ENCODE measurements at places on chromosomes 7 and 10.

DNA sequence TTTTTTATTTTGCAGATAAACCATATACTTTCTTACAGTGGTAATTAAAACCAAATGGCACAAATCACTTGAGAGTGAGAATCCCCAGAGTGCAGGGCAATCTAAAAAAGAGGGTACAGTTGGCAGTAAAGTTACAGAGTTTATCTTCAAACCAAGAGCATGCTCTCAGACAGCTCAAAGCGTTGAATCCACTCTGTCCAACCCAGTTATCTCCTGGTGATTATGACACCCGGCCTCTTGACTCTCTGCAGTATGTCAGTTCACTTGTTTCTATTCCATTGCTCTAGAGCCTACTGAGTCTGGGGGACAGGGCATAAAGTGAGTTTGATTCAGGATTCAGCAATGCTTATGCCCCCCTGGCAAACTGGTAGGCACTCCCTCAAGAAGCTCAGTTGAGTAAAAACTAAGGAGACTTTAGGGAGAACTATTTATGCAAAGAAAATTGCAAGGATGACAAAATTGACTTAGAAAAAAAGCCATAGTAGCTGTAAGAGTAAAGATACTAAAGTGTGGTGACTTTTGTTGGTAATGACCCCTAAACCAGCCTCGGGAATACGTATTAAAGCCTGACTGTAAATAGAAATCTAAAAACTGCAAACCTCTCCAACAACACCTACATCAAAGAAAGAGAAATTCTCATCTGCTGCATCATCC, 55.5 kb downstream of the COL1A2 start:
- DNase-seq, result no peak

- DNase-seq, result no peak
Measured at GRCh38 chr7:30934225-30934624, 22.6 kb downstream of the AQP1 start.

GRCh38 chr10:46328853-46329689, 42.3 kb downstream of the ANTXRL start:
- no peak for DNase-seq

- no peak for DNase-seq
Measured at GRCh38 chr10:26728957-26729356, 31.5 kb downstream of the PDSS1 start.

GRCh38 chr7:21844742-21845141, 101.0 kb downstream of the CDCA7L start:
- no peak for DNase-seq

DNA sequence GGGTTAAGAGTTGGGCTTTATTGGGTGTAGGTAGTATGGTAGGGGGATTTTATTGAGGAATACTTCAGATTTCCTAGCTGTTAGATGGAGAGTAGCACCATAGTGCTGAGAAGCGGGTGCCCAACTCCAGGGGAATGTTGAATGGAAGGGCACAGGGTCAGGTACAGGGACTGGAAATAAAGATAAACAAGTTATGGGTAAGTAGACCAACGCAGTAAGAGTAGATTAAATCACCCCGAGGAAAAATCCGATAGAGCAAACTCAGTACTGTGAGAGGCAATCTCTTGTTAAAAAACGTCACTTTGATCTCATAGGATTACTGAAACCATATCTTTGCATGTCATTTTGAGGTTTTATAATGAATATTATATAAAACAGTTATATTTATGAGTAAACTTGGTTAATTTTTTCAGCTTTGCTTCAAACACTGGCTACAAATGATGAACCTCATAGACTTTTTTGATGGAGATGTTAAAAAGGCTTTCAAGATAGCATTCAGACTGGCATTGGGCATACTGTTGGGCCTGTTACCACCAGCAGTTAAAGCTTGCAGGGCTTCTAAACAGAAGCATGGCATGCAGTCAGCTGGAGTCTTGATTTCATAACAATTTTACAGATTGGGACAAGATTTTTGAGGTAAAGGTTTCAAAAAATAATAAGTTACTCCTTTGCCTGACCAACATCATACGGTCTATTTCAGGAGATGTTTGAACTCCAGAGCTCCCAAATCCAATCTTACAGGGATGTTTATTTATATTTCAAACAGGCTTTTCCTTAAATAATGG, 7.1 kb downstream of the AHR start:
- DNase-seq, result no peak

DNA sequence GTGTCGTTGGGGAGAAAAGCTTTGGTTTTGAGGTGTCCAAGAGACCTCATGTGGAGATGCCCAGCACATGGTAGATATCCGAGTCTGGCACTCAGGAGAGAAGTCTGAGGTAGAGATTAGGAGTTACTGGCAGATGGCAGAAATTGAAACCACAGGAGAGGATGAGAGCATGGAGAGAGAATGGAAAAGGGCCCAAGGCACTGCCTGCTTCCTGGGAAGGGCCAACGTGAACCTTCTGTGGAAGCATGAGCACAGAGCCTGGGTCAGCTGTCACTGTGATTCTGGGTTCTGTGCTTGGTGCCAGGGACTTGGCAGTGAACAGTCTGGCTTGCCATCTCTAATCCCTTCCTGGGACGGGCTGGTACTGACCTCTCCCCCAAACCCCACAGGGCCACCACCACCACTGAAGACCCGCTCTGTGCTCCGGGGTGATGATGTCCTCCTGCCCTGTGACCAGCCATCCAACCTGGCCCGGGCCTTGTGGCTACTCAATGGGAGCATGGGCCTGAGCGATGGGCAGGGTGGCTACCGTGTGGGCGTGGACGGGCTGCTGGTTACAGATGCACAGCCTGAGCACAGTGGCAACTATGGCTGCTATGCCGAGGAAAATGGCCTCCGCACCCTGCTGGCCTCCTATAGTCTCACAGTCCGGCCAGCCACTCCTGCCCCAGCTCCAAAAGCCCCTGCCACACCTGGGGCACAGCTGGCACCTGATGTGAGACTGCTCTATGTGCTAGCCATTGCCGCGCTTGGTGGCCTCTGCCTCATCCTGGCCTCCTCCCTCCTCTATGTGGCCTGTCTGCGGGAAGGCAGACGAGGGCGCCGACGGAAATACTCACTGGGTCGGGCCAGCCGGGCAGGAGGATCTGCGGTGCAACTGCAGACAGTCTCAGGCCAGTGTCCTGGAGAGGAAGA, 4.1 kb downstream of the MRPL43 start:
- no peak for DNase-seq

GRCh38 chr7:127678337-127678736, 26.3 kb downstream of the SND1 start:
- no peak for DNase-seq

GRCh38 chr7:33261585-33261984, 132.2 kb downstream of the BBS9 start:
- DNase-seq, result no peak

DNA sequence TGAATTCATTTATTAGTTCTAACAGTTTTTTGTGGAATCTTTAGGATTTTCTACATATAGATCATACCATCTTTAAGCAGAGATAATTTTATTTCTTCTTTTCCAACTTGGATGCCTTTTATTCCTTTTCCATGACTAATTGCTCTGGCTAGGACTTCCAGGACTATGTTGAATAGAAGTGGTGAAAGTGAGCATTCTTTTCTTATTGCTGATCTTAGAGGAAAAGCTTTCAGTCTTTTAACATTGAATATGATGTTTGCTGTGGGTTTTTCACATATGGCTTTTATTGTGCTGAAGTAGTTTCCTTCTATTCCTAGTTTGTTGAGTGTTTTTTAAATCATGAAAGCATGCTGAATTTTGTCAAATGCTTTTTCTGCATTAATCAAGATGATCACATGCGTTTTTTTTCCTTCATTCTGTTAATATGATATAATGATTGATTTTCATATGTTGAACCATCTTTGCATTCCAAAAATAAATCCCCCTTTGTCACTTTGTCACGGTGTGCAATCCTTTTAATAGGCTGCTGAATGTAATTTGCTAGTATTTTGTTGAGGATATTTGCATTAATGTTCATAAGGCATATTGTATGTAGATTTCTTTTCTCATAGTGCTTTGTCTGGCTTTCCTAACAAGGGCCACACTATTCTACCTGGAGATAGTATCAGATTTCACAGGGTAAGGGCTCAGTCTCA, 92.9 kb downstream of the ZNF467 start:
- DNase-seq, result no peak

DNA sequence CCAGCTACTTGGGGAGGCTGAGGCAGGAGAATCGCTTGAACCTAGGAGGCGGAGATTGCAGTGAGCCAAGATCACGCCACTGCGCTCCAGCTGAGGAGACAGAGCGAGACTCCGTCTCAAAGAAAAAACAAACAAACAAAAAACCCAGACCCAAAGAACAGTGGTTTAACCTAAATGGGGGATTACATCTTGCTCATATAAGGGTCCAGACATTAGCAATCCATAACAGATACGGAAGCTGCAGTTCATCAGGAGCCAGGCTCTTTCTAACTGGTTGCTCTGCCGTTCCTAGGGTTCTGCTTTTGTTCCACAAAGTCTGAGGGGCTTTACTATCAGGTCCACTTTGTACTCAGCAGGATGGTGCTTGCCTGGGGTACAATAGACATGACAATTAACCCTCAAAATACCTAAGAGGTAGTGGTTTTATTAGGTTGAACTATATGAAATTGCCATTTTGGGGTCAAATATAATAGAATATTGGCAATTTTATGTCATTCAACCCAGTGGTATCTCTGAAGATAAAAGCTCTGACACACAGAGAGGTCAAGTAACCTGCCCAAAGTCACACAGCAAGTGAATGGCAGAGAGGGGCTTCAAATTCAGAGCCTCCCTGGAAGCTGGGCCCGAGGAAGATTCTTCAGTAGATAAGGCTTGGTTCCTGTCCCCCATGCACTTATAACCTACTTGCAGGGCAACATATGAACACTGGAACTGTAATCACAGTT, 21.3 kb downstream of the NYAP1 start:
- no peak for DNase-seq

DNA sequence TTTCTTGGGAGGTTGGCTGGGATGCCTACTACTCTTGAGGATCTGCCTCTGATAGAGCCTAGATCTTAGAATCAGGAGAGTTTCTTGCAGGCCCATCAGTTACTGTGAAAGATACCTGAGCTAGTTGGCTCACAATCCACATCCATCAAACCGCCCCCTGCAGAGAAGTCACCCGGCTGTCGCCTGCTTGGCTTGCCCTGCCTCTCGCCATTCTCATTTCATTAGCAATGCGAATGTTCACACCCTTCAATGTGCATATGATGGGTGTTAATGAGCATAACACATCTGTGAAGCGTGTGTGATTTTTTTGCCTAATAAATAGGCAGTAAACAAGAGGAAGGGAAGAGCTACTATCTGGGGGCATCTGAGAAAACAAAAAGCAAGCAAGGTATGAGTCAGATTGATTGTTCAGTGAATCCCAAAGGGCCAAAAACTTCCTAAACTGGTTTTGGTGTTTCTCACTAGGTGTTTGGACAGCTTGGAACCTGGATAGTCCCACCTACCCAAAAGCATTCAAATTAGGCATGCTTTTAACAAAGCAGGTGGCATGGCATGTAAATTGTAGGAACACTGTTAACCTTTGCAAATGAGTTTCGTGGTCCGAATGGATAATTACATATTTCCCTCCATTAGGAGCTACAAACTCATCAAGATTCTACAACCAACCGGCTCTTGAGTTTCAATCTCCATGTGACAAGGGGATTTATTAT, 272.3 kb upstream of the C7orf33 start:
- DNase-seq, result no peak

- DNase-seq, result no peak
Measured at GRCh38 chr10:120768227-120768626, 82.9 kb upstream of the WDR11 start.

GRCh38 chr10:132104471-132105301, 38.9 kb downstream of the JAKMIP3 start:
- no peak for DNase-seq

DNA sequence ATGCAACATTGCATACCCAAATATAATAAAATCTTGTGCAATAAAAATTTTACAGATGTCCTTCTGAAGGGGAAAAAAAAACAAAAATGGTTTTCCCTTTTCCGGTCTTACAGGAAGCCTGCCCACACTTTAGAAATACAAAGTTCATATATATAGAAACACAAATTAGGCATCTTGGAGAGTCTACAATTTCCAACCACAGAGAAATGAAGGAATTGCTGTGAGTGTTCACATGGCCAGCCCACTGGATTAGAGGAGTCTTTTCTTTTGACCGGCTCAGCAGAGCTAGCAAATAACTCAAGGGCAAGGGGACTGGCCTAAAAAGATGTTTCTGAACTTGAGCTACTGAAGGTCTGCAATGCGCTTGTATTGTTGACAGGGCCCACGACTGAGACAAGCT, 92.4 kb downstream of the GLI3 start:
- DNase-seq, result no peak

DNA sequence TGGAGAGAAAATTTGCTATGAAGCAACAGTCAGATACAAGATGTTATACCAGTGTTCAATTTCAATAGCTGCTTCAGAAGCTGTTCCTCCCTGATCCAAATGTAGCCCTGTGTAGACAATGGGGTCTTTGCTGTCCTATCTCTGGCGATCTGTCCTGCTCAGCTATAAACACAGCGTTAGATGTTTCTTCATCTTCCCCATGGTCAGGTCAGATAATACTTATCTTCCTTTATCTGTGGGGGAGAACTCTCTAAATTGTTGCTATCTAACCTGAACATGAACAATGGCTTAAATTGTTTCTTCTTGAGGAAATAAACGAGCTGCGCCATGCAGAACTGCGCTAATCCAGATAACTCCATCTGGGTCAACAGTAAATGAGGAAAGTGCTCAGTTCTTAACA, 15.6 kb upstream of the KIAA1217 start:
- no peak for DNase-seq

- no peak for DNase-seq
Measured at GRCh38 chr7:158271646-158272045, 316.0 kb downstream of the PTPRN2 start.

DNA sequence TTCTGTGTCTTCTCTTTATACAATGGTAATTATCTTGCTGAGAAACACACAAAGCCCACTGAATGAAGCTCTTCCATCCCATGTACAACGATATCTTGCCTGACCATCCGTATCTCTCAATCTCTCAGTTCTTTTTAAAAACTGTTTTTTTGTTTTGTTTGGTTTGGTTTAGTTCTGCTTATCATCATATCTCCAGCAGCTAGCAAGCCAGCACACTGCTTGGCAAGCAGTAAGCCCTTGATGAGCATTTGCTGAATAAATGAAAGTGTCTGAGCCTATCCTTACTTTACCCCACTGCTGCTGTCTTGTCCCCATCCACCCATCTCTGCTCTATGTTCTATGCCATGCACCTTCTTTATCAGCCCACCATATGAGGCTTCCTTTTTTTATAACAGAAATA, 34.2 kb downstream of the ITGB1 start:
- no peak for DNase-seq

GRCh38 chr10:86023931-86024280, 342.7 kb downstream of the GRID1 start:
- no peak for DNase-seq

- peak; percentile 43 for DNase-seq
Measured at GRCh38 chr10:79196470-79197461, 128.0 kb downstream of the ZMIZ1 start.

DNA sequence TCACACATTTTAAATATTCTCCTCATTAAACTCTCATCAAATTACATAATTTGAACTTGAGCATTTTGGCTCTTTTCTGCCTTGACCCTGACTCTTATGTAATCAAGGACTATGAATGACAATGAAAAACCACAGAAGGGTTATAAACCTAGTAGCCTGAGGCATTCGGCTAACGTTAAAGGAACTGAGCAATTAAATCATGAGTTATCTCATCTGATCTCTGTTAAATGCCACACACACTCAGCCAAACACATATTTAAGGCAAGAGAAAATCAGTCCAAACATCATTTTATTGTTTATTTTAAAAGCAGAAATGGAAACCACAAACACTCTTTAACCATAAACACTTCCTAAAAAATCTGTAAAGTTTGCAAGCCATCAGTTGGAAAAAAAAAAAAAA, 204.3 kb downstream of the DGKI start:
- no peak for DNase-seq
